ENCODE measurements at places on chromosomes 7 and 10. TPM values are rescaled to one million over a fixed set of nuclear protein-coding genes. Genes with fewer than 3 reads are reported as not detected.

Gene CCDC3
- total RNA-seq, result 13.6 TPM

Gene CTAGE6
- total RNA-seq, result 0.07 TPM

Gene MYL10
- 0.60 TPM for total RNA-seq

Gene TFPI2
- total RNA-seq, result 41.5 TPM

Gene CCDC7
- total RNA-seq, result 11.3 TPM

Gene CRHR2
- total RNA-seq, result not detected

Gene PAX4
- total RNA-seq, result 0.24 TPM

Gene ZC3HAV1L
- 29.9 TPM for total RNA-seq

Gene CACNB2
- total RNA-seq, result 10.2 TPM

Gene APBB1IP
- total RNA-seq, result 1.6 TPM

Gene DTX2
- total RNA-seq, result 7.6 TPM

Gene SHH
- total RNA-seq, result 21.2 TPM

Gene PPP1R9A
- 25.7 TPM for total RNA-seq

Gene HECW1
- total RNA-seq, result 7.6 TPM

Gene NKX2-3
- 0.24 TPM for total RNA-seq

Gene SAMD9L
- total RNA-seq, result 4.5 TPM

Gene MMD2
- not detected for total RNA-seq

Gene LEP
- total RNA-seq, result not detected

Gene IL2RA
- total RNA-seq, result not detected

Gene CYP2W1
- total RNA-seq, result 20.3 TPM

Gene PLEKHS1
- 0.23 TPM for total RNA-seq

Gene ELMO1
- 28.7 TPM for total RNA-seq

Gene UBE2D4
- 16.7 TPM for total RNA-seq

Gene NEUROD6
- total RNA-seq, result not detected

Gene ASB10
- total RNA-seq, result not detected

Gene VAX1
- not detected for total RNA-seq

Gene DYDC2
- total RNA-seq, result 0.56 TPM

Gene CACNA2D1
- 18.9 TPM for total RNA-seq

Gene GRID2IP
- total RNA-seq, result 0.44 TPM

Gene BHLHA15
- 0.92 TPM for total RNA-seq

Gene LRRC4
- 15.1 TPM for total RNA-seq

Data from hepatocyte (in vitro differentiated cells).